ENCODE measurements at places on chromosomes 3 and 15. TPM values are rescaled to one million over a fixed set of nuclear protein-coding genes. Genes with fewer than 3 reads are reported as not detected.

The TM4SF1 gene
- polyA plus RNA-seq: 59.2 TPM

The ZDHHC3 gene
- polyA plus RNA-seq: 80.3 TPM

- no peak for DNase-seq
Observed at GRCh38 chr3:39127908-39128304, 20.4 kb downstream of the TTC21A start.

The LSAMP gene
- polyA plus RNA-seq: 14.7 TPM

DNA sequence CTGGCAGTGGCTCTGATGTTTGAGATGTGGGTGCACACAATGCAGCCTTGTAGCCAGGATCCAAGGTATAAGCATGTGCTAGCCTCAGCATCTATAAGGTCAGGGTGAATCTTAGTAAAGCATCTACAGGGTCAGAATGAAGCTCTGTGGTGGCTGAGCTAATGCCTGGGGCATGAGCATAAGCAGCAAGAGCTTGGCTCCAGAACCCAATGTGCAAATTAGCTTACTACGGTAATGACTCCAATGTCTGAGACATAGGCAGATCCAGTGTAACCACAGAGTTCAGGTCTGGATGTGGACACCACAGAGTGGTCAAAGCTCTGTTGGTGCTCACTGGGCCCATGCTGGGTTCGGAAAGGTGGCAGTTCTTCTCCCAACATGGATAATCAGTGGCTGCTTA, 304.5 kb upstream of the NECTIN3 start:
- DNase-seq: no peak

DNA sequence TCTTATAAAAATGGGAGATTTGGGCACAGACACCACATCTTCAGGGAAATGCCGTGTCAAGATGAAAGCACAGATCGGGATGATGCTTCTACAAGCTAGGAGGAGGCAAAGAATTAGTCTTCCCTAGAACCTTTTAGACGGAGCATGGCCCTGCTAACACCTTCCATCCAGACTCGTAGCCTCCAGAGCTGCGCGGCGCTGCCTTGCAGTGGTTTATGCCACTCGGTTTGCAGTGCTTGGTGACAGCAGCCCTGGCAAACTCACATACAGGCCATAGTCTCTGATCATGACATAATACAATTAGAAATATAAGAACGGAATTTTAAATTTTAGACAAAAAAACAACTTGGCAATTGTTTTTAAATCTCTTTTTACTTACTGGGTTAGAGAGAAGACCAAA, 37.1 kb upstream of the SLC41A3 start:
- no peak for DNase-seq

Data from renal cortex interstitium (tissue), 15 donors.